ENCODE measurements at places on chromosomes 5 and 9.
A peak's percentile ranks its signal among the peaks of the same experiment; 100 is the strongest.

DNA sequence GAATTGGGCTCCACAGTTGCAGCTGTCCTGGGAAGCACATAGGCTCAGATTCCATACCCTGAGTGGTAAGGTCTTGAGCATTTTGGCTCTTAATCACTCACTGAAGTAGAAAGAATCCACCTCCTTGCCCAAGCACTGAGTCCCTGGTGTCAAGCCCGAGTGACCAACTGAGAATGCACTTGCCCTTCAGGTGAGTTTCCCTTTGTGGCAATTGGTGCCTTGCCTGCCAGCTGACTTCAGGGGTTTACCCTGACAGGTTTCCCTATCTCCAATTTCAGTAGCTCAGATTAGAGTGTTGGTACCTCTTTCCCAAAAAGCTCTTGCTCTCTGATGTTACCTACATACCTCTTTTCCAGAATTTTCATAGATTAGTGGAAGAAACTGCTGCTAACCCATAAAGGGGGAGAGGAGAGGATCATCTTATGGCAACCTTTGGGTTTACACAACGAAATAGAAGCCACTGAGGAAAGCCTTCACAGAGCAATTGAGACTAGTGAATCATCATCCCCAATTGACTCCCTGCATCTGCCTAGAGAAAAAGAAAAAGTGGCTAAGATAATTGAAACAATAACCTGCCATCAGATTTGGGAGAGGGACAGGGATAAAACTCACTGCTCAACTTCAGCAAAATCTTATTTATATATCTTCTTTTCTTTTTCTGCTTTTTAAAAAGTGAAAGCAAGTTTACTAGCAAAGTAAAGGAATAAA, 48.6 kb downstream of the CCL28 start:
- DNase-seq = no peak
- H3K4me1 ChIP-seq = no peaks in the 10 kb centered on the region
- no peak overlapping the region for H3K4me3 ChIP-seq
- no peak overlapping the region for H3K27ac ChIP-seq

GRCh38 chr9:107211284-107211923, 71.7 kb upstream of the RAD23B start:
- H3K4me1 ChIP-seq = peaks cover 29% of the 10 kb centered on the region
- no peak overlapping the region for H3K27ac ChIP-seq
- H3K27me3 ChIP-seq = no peaks in the 10 kb centered on the region
- no peak for DNase-seq
- H3K4me3 ChIP-seq = no peak overlapping the region
- H3K36me3 ChIP-seq = no peaks in the 10 kb centered on the region

DNA sequence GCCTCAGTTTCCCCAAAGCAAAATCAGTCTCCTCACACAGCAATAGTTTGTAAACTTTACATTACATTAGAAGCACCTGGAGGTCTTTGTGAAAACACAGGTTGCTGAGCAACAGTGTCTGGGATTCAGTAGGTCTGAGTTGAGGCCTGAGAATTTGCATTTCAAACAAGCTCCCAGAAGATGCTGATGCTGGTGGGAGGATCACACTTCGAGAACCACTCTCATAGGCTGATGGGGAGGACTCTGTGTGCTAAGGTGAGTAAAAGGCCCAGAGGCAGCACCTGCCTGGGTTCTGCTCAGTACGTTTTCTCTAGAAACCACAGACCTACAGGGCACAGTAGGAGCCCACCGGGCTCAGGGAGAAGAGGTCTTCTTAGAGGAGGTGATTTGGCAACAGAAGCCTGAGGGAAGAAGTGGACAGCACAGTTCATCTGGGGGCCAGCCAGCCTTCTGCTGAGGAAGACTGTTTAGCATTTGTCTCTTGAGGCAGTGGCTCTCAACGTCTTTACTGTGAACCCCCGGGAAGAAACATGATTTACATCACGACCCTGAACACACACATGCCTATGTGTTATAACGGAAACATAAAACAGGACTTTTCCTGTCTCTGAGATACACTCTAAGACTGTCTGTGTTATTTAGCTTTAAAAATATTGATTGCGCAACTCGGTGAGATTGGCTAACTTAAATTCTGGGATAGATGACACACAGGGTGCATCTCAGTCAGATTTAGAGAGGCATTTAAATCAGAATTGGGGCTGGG, 24.8 kb upstream of the DENND1A start:
- H3K27ac ChIP-seq = no peak overlapping the region
- no peak for DNase-seq
- H3K4me3 ChIP-seq = no peak overlapping the region
- no peaks in the 10 kb centered on the region for H3K36me3 ChIP-seq

DNA sequence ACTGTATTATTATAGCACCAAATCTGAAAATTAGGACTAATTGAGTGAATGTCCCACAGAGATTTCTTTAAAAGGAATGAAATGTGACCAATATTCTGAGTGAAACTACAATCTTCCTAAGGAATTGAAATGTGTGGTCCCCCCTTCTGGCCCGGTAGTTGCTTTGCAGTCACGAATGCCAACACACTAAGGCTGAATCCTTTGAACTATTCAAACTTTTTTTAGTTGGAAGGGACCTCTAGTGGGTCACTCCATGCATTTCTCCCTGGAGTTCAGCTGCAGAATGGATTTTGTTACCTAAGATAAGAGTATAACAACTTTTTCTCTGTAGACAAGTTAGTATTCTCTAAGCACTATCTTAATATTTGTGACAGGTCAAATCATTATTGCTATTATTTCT, 2.8 kb downstream of the CDH6 start:
- H3K36me3 ChIP-seq = no peaks in the 10 kb centered on the region
- peaks cover 27% of the 10 kb centered on the region for H3K4me1 ChIP-seq
- no peaks in the 10 kb centered on the region for H3K27me3 ChIP-seq
- DNase-seq = peak; percentile 52

DNA sequence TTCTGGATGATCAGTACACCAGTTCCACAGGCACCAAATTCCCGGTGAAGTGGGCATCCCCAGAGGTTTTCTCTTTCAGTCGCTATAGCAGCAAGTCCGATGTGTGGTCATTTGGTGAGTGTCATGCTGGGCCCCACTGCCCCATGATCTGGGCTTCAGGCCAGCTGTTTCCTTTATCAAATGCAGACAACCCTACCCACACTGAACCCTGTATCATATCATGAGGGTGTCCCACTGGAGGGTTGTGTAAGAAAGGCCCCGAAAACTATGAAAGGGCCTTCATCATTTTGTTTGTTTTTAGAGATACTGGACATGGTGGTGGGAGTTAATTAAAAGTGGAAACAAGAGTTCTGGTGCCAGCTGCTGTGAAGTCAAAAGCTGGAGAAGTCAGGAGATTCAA, 20.0 kb upstream of the CYFIP2 start:
- no peak for DNase-seq
- H3K36me3 ChIP-seq = no peaks in the 10 kb centered on the region
- peaks cover 6% of the 10 kb centered on the region for H3K4me1 ChIP-seq
- no peak overlapping the region for H3K4me3 ChIP-seq
- no peaks in the 10 kb centered on the region for H3K27me3 ChIP-seq
- H3K27ac ChIP-seq = no peak overlapping the region

GRCh38 chr9:113509463-113509862, 45.9 kb downstream of the RGS3 start:
- H3K4me3 ChIP-seq = no peak overlapping the region
- peaks cover 10% of the 10 kb centered on the region for H3K4me1 ChIP-seq
- H3K27me3 ChIP-seq = no peaks in the 10 kb centered on the region

DNA sequence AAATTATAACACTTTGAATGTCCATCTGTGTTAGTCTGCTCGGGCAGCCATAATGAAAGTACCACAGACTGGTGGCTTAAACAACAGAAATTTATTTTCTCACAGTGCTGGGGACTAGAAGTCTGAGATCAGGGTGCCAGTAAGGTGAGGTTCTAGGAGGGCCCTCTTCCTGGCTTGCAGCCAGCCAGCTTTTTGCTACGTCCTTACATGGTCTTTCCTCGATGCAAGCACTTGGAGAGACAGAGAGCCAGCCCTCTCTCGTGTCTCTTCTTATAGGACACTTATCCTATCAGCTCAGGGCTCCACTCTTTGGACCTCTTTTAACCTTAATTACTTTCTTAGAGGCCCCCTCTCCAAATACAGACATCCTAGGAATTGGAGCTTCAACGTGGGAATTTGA, 351.8 kb downstream of the SPOCK1 start:
- H3K27ac ChIP-seq = peak overlapping the region; percentile 96
- no peak for DNase-seq

GRCh38 chr9:130043654-130044623, 950 bp upstream of the FNBP1 start:
- H3K27ac ChIP-seq = peak overlapping the region; percentile 10
- H3K27me3 ChIP-seq = no peaks in the 10 kb centered on the region
- no peaks in the 10 kb centered on the region for H3K36me3 ChIP-seq

DNA sequence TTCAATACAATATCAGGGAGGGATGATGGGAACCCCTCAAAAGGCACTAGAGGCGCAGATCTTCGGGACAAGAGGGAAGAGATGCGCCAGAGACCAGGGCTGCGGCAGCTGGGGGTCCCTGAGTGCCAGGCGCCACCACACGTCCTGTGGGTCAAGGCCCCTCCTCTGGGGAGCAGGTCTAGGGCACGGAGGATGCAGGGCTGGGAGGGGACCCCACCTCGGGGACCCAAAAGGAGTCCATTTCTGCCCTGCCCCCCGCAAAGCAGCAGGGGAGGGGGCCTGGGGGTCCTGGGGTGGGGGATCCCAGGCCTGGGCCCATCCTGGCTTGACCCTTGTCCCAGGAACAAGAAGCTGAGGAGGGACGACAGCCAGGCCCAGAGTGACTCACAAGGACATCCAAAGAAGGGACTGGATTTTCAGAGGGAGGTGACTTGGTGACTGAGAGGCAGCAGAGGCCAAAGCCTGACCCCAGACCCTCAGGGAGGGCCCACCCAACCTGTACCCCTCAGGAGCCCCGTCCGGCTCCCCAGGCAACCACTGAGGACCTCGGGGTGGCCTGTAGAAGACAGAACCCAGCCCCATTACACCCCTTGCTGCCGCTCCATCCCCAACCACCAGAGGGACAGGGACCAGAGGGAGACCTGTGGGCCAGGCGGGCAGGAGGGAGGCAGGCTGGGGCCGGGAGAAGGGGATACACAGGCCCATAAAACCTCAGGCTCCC, 54.2 kb downstream of the LRSAM1 start:
- H3K36me3 ChIP-seq = peaks cover 14% of the 10 kb centered on the region
- H3K27me3 ChIP-seq = no peaks in the 10 kb centered on the region
- peaks cover 38% of the 10 kb centered on the region for H3K4me1 ChIP-seq
- no peak for DNase-seq
- no peak overlapping the region for H3K4me3 ChIP-seq
- H3K27ac ChIP-seq = no peak overlapping the region

DNA sequence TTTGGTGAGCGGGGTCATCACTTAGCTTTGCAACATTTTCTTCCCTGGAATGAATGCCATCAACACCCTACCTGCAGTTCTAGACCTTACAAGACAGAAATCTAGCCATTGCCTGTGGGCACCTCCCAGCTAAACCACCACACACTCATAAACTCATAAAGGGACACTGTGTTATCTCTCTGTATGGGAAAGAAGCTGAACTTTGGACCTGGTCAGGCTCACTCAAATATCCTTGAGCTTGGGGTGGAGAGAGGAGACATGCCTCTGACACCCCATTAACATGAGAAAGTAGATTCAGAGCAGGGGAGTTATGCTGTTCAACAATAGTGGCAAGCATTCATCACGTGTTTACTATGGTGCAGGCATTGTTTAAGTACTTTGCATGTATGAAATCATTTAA, 205.6 kb downstream of the ZNF462 start:
- no peak for DNase-seq
- H3K27ac ChIP-seq = no peak overlapping the region
- peaks cover 3% of the 10 kb centered on the region for H3K27me3 ChIP-seq
- no peak overlapping the region for H3K4me3 ChIP-seq

DNA sequence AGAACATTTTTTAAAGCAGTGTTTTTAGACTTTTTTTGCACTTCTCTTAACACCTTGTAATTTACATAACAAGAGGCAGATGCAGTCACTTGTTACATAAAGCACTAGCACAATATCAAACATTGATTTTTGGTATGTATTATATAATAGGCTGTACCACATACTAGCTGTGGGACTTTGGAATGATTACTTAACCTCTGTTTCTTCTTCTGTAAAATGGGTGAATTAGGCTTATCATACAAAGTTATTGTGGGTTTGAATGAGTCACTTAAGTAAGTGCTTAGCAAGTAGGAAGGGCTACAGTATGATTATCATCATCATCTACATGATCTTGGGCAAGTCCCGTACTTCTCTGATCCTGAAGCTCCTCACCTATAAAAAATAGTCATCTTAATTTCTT, 2.1 kb downstream of the FAM81B start:
- DNase-seq = no peak
- H3K27me3 ChIP-seq = no peaks in the 10 kb centered on the region
- H3K4me3 ChIP-seq = no peak overlapping the region
- no peak overlapping the region for H3K27ac ChIP-seq
- H3K36me3 ChIP-seq = no peaks in the 10 kb centered on the region
